Colonic mucosa (tissue), 4 donors: ENCODE measurements at places on chromosomes 12 and 14. TPM values are rescaled to one million over a fixed set of nuclear protein-coding genes. Genes with fewer than 3 reads are reported as not detected.

Gene ARHGEF25
- 12.8 TPM for total RNA-seq

Gene MIPOL1
- total RNA-seq, result 7.7 TPM

Gene RNF41
- total RNA-seq, result 36.0 TPM

DNA sequence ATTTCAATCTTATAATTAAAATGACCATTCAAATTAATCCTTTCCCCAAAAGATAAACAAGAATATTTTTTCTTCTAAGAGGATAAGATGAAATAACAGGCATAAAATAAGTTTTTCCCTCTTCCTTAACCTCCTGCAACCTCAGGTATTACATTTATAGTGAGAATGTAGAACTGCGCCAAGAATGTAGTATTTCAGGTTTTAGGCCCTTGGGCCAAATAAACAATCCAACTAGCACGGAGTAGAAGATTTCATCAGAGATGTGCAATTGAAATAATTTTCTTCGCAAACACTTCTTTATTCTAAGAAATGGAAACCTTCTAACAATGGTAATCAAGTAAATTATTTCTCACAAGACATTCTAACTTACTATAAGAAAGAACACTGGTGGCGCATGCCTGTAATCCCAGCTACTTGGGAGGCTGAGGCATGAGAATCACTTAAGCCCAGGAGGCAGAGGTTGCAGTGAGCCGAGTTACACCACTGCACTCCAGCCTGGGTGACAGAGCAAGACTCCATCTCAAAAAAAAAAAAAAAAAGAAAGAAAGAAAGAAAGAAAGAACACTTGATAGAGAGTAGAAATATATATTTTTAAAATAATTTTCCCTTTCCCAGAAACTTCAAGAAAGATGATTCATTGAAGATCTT lies 100.8 kb downstream of the TAOK3 start:
- H3K4me1 ChIP-seq, result no peaks in the 10 kb centered on the region
- DNase-seq, result no peak
- no peaks in the 10 kb centered on the region for H3K27me3 ChIP-seq
- H3K4me3 ChIP-seq, result no peak overlapping the region
- H3K27ac ChIP-seq, result no peak overlapping the region
- no peaks in the 10 kb centered on the region for H3K36me3 ChIP-seq
